ENCODE measurements at places on chromosomes 1 and 21.

DNA sequence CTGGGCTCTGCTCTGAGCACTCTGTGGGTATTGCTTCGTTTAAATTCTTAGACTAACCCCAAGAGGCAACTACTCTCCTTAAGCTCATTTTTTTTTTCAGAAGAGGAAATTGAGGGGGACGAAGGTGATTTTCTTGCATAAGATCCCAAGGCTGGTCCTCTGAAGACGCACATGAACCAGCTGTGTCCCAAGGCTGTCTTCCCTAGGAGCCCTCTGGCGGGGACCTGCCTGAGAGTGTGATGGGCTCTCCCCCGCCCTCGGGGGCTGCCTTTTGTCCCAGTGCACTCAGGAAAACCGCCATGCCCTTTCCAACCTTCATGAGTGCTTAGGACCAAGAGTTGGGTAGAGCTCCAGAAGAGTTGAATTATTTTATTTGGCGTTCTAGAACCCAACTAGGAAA lies 21.7 kb downstream of the UMODL1 start:
- H3K27ac ChIP-seq, result no peak overlapping the region
- no peaks in the 10 kb centered on the region for H3K36me3 ChIP-seq
- no peak for DNase-seq
- no peak overlapping the region for H3K4me3 ChIP-seq

- H3K27ac ChIP-seq, result no peak overlapping the region
- no peak overlapping the region for H3K4me3 ChIP-seq
- H3K4me1 ChIP-seq, result peaks cover 19% of the 10 kb centered on the region
- no peaks in the 10 kb centered on the region for H3K36me3 ChIP-seq
- peaks cover 4% of the 10 kb centered on the region for H3K27me3 ChIP-seq
- no peak for DNase-seq
Measured at GRCh38 chr1:212591922-212592321, 16.6 kb upstream of the ATF3 start.

DNA sequence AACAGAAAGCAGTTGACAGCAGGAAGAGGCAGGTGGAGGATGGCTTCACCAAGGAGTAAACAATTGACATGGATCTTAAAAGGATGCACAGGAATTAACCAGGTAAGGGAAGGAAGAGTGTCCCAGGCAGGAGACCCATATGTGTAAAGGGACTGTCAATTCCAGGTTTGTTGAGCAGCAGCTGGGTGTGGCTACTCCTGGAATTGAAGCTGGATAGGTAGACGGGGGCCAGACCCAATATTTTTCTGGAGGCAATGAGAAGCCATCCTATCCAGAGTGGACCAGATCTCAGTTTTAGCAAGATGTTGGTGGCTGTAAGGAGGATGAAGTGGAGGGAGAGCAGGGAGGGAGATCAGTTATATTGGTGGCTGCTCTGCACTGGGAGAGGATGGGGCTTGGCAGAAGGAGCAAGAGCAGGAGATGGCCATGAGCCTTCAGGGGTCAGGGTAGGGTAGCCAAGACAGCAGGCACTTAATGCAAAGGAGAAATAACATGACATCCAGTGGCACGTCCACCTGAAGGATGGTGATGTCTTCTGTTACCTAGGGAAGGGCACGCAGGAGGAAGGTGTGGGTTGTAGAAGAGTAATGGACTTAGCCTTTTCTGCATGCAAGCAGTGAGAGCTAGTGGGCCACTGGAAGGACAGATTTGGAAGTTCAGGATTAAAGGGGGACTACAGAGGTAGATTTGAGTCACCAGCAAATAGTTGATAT lies 146.7 kb upstream of the HMGB4 start:
- H3K4me1 ChIP-seq, result peaks cover 3% of the 10 kb centered on the region
- H3K36me3 ChIP-seq, result peaks cover 2% of the 10 kb centered on the region
- no peaks in the 10 kb centered on the region for H3K27me3 ChIP-seq
- DNase-seq, result no peak

DNA sequence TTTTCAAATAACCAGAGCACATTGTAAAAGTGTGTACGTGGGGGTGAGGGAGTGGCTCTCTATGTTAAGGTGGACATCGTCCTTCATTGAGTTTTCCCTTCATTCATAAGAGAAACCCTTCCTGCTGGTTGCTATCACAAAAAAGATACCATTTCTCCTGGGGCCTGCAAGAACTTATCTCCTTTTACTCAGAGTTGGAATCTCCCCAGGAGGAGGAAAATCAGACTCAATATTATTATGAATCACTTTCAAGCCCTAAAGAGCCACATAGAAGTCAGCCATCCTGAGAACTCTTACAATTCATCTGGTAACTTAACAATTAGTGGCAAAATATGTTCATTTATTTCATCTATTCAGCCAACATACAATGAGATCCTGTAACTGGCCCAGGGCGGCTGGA lies 27.1 kb upstream of the TGFBR3 start:
- H3K4me1 ChIP-seq, result no peaks in the 10 kb centered on the region
- H3K27ac ChIP-seq, result no peak overlapping the region
- H3K27me3 ChIP-seq, result no peaks in the 10 kb centered on the region
- H3K36me3 ChIP-seq, result no peaks in the 10 kb centered on the region

GRCh38 chr21:18350216-18350615 lies 53.4 kb downstream of the TMPRSS15 start:
- no peak overlapping the region for H3K27ac ChIP-seq
- no peaks in the 10 kb centered on the region for H3K27me3 ChIP-seq
- no peaks in the 10 kb centered on the region for H3K4me1 ChIP-seq
- no peak overlapping the region for H3K4me3 ChIP-seq

- no peaks in the 10 kb centered on the region for H3K4me1 ChIP-seq
- DNase-seq, result no peak
- H3K4me3 ChIP-seq, result no peak overlapping the region
Measured at GRCh38 chr1:101332633-101333032, 95.8 kb downstream of the S1PR1 start.

GRCh38 chr1:64922336-64922735 lies 44.0 kb downstream of the JAK1 start:
- DNase-seq, result no peak
- H3K27me3 ChIP-seq, result no peaks in the 10 kb centered on the region
- H3K4me1 ChIP-seq, result peaks cover 27% of the 10 kb centered on the region
- no peak overlapping the region for H3K4me3 ChIP-seq
- H3K36me3 ChIP-seq, result no peaks in the 10 kb centered on the region
- no peak overlapping the region for H3K27ac ChIP-seq

DNA sequence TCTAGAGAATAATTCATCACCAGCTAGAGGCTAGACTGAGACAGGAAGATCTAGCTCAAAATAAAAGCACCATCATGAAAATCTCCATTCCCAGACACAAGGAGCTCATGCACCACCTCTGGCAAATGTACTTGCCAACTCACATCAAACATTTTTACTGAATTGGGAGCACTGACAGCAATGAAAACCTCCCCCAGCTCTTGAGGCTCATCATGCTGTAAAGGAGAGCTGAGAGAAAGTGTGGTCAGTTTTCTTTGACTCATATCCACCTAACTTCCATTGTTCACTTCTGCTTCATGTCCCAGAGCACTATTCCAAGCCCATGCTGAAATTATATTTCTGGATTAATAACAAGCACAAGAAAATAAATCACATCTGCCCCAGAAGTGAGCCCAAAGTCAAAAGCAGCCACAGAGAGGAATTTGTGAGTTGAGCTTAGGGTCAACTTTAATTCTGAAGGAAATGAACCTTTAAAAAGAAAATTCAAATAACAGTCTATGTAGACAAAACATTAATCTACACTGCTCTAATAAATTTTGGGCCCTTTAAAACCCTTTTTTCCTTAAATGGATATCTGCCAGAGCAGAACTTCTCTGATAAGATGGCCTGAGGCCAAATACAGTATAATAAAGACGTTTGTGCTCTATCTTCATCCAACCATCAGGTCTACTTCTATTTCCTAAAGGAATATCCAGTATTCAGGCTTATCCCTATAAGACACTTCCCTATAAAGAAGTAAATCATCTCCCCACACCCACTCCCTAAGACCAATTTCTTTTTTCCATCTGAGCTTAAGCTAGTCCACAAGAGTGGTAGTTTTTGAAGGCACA lies 85.9 kb upstream of the ADAM30 start:
- H3K27me3 ChIP-seq, result no peaks in the 10 kb centered on the region
- peak; percentile 89 for DNase-seq
- H3K36me3 ChIP-seq, result peaks cover 10% of the 10 kb centered on the region
- H3K4me3 ChIP-seq, result no peak overlapping the region
- H3K4me1 ChIP-seq, result peaks cover 27% of the 10 kb centered on the region

- H3K36me3 ChIP-seq, result no peaks in the 10 kb centered on the region
- no peak overlapping the region for H3K4me3 ChIP-seq
- no peak overlapping the region for H3K27ac ChIP-seq
- H3K27me3 ChIP-seq, result peaks cover 16% of the 10 kb centered on the region
- no peaks in the 10 kb centered on the region for H3K4me1 ChIP-seq
- DNase-seq, result no peak
Measured at GRCh38 chr1:158121604-158122254, 59.0 kb upstream of the CD1D start.

GRCh38 chr1:151401860-151402259 lies 2.5 kb downstream of the PSMB4 start:
- H3K4me1 ChIP-seq, result peaks cover 14% of the 10 kb centered on the region
- no peak overlapping the region for H3K4me3 ChIP-seq
- no peak for DNase-seq
- no peaks in the 10 kb centered on the region for H3K27me3 ChIP-seq
- peaks cover 53% of the 10 kb centered on the region for H3K36me3 ChIP-seq

GRCh38 chr1:161954466-161954865 lies 69.2 kb downstream of the OLFML2B start:
- DNase-seq, result peak; percentile 57
- H3K27me3 ChIP-seq, result no peaks in the 10 kb centered on the region
- no peak overlapping the region for H3K4me3 ChIP-seq
- H3K36me3 ChIP-seq, result no peaks in the 10 kb centered on the region
- no peak overlapping the region for H3K27ac ChIP-seq

DNA sequence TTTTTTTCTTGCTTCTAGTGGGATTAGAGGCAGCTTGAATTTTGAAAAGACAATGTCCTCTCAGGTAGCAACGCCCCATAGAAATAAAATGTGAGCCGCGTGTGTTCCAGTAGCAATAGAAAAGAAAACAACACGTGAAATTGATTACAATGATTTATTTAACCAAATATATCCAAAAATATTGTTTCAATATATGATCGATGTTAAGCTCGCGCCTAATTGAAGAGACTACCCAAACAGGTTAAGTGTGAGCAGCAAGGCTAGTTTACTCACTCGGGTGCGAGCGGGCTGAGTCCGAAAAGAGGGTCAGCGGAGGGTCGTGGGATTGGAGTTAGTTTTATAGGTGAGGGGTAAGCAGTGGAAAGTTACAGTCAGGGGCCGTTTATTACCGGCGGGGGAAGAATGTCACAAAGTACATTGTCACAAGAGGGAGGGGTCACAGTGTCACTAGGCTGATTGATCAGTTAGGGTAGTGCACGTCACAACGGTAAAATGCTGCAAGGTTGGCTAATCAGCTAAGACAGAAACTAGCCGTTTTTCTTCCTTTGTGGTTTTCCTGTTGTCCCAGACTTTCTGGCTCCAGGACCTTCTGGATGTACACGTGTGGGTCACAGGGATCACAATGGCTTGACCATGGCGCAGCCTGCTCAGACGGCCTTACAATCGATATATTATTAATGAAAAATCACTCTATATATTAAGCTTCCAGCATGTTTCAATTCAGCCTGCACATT lies 697 bp upstream of the ZNF670 start:
- no peaks in the 10 kb centered on the region for H3K36me3 ChIP-seq
- H3K4me3 ChIP-seq, result peak overlapping the region; percentile 83
- no peak overlapping the region for H3K27ac ChIP-seq
- H3K4me1 ChIP-seq, result peaks cover 6% of the 10 kb centered on the region
- H3K27me3 ChIP-seq, result no peaks in the 10 kb centered on the region
- DNase-seq, result no peak

DNA sequence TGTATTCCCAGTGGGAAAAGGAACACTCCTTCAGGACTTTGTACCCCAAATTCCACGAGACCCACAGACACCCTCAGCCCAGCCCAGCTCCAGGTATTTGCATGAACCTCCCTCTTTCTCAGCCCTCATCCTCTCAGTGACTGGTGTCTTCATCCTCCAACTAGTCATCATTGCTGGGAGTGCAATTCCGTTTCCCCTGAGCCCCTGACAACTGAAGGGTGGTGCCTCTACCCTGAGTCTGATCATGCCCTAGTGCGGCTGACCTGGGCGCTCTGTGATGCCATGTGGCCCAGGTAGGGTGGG lies 3.8 kb upstream of the ZNF692 start:
- H3K4me1 ChIP-seq, result peaks cover 23% of the 10 kb centered on the region
- peak overlapping the region; percentile 67 for H3K4me3 ChIP-seq
- no peak for DNase-seq
- no peak overlapping the region for H3K27ac ChIP-seq

GRCh38 chr1:219324171-219324570 lies 150.5 kb downstream of the LYPLAL1 start:
- peaks cover 30% of the 10 kb centered on the region for H3K4me1 ChIP-seq
- DNase-seq, result no peak
- peak overlapping the region; percentile 87 for H3K27ac ChIP-seq
- H3K27me3 ChIP-seq, result peaks cover 2% of the 10 kb centered on the region

GRCh38 chr1:42335809-42336518 lies 929 bp upstream of the FOXJ3 start:
- peak overlapping the region; percentile 91 for H3K4me3 ChIP-seq
- H3K27ac ChIP-seq, result peak overlapping the region; percentile 89
- peak; percentile 67 for DNase-seq
- no peaks in the 10 kb centered on the region for H3K27me3 ChIP-seq
- peaks cover 13% of the 10 kb centered on the region for H3K4me1 ChIP-seq

GRCh38 chr1:93729502-93729901 lies 47.9 kb upstream of the BCAR3 start:
- H3K4me3 ChIP-seq, result no peak overlapping the region
- H3K4me1 ChIP-seq, result no peaks in the 10 kb centered on the region
- no peak for DNase-seq
- H3K27ac ChIP-seq, result no peak overlapping the region
- H3K27me3 ChIP-seq, result no peaks in the 10 kb centered on the region
